ENCODE measurements at places on chromosomes 6 and 20.

GRCh38 chr20:6157345-6157744, 34.5 kb upstream of the FERMT1 start:
- DNase-seq, result peak; percentile 6

GRCh38 chr6:125203395-125203794, 49.8 kb downstream of the TPD52L1 start:
- peak; percentile 30 for DNase-seq

GRCh38 chr6:15036690-15037245, 209.1 kb upstream of the JARID2 start:
- DNase-seq, result no peak

DNA sequence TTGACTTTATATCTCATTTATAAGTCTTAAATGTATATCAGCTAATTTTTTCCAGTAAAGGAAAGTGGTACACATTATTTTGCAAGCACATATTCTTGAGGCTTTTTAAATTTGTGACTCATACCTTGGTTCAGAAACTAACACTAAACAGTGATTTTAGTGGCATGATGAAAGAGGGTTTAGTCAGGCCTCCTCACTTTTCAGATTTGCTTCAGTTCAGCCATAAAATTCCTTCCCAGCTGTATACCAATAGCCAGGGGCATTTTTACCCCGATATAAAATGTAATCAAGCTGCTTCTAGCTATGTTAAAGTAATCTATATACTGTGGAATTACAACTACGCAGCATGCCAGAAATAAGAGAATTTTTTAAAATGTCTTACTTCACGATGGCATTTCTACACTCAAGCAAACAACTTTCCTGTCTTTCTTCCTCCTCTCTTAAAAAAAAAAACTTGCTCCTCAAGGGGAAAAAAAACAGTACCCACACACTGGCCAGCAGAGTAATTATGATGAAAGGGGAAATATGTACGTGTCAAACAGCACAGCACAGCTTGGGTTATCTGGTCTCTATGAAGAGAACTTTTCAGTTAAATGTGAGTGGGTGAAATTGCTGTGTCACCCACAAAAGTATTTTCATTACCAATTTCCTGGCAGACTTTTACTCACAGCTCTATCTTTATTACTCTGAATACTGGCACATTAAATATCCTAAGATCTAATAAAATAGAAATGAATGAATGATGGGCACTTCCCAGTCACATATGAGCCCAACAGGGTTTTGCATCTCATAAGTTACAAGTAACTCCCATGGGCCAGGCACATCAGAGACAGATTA, 244.8 kb upstream of the TENT5A start:
- DNase-seq, result peak; percentile 94

- DNase-seq, result no peak
Measured at GRCh38 chr20:63536997-63537524, at the start of gene PTK6. Gene PTK6 (minus strand): TSS chr20:63537376. CDS start chr20:63537314, 62 bp downstream.

- DNase-seq, result peak; percentile 29
Measured at GRCh38 chr6:72646604-72647485, 25.0 kb downstream of the KCNQ5 start.

DNA sequence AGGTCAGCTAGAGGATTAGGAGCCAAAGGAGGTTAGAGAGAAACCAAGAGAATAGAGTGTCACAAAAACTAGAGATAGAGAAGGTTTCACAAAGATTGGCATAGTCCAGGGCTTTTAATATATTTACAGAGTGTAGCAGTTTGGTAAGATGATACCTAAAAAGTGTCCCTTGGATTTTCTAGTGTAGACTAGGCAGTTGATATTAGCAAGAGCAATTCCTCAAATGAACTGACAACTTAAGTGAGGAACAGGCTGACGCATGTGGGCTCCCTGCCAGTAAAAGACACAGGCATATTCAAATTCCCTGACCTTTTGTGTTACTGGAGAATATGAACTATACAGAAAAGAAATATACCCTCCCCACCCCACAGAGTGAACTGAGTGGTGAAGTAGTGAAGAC, 40.1 kb downstream of the VTA1 start:
- peak; percentile 7 for DNase-seq

DNA sequence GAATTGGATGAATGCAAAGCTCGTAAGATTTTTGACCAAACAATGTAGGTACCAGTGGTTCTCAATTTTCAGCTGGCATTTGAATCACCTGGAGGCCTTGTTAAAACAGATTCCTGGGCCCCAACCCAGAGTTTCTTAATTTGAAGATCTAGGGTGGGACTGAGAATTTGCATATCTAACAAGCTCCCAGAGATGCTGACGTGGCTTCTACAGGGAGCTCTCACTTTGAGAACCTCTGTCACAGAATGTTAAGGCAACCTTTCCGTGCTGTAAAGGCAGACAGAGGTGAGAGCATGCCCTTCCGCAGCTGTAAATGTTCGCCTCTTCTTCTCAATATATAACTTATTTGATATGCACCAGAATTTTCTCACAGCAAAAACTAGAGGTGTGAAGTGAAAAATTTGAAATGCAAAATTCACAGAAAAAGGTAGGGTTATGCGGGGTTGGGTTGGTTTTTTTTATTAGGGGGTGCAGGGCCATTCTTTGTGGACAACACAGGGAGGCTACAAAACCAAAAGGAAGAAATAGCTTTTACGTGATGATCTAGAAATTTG, 69.4 kb downstream of the BMP2 start:
- DNase-seq, result no peak

GRCh38 chr6:87541041-87541440, 48.7 kb downstream of the RARS2 start:
- no peak for DNase-seq

- DNase-seq, result no peak
Measured at GRCh38 chr6:40681622-40682021, 94.5 kb upstream of the LRFN2 start.

DNA sequence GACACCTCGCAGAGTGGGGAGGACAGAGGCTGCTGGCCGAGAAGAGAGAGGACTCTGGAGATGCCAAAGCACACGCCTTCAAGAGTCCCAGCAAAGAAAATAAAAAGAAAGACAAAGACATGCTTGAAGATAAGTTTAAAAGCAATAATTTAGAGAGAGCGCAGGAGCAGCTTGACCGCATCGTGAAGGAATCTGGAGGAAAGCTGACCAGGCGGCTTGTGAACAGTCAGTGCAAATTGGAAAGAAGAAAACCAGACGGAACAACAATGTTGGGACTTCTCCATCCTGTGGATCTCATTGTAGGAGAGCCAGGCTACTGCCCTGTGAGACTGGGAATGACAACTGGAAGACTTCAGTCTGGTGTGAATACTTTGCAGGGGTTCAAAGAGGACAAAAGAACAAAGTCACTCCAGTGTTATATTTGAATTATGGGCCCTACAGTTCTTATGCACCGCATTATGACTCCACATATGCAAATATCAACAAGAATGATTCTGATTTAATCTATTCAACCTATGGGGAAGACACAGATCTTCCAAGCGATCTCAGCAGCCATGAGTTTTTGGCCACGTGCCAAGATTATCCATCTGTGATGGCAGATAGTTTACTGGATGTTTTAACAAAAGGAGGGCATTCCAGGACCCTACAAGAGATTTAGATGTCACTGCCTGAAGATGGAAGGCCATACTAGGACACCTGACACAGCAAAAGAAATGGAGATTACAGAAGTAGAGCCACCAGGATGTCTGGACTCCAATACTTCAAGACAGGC, 52.2 kb downstream of the REV3L start:
- no peak for DNase-seq

GRCh38 chr20:33846291-33846935, 35.3 kb downstream of the CHMP4B start:
- no peak for DNase-seq

DNA sequence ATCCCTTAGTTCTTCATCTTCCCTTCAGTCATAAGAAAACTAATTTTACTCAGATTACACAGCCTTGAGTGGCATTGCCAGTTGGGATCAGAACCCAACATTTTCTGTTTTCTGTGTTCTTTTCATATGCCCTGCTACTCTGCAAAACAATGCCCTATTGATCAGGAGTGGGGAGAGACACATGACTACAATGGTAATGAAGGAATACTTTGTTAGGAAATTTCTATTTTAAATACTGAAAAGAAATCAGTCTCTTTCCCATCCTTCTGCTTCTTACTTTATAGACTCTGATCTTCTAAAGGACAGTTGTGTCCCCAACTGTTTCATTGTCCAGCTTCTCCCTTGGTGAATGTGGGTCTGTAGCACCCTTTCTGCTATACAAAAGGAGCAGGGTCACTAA, 5.5 kb upstream of the PKIB start:
- DNase-seq, result no peak

GRCh38 chr20:52843425-52843824, 128.7 kb upstream of the TSHZ2 start:
- no peak for DNase-seq

GRCh38 chr20:32447136-32448027, 89.3 kb downstream of the ASXL1 start:
- DNase-seq, result no peak

DNA sequence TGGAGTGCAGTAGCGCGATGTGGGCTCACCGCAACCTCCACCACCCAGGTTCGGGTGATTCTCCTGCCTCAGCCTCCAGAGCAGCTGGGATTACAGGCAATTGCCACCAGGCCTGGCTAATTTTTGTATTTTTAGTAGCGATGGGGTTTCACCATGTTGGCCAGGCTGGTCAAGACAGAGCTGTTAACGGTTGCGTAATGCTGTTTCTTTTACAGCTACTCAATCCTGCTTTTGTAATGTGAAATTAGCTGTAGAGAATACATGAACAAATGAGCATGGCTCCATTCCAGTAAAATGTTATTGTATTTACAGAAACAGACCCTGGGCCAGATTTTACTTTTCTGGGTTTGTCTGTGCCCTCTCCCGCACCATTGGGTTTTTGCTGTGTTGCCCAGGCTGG, 1.9 kb downstream of the PNLDC1 start:
- DNase-seq, result no peak

DNA sequence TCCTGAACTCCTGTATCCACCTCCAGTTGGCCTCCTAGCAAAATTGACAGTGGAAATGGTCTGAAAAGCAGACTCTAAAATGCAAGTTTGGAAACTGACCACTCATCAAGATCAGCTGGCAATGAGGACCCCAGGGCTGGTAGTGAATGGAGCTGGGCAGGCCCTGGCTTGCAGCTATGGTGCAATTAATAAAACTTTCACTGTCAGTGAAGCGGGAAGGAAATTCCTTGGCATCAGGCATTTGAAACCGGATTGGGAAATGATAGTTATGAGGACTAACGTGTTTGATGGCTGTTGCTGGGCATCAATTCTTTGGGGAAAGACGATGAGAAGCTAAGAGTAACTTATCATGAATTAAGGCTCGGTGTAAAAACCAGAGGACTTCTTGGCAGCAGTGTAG, 19.1 kb downstream of the SIRPB1 start:
- no peak for DNase-seq

DNA sequence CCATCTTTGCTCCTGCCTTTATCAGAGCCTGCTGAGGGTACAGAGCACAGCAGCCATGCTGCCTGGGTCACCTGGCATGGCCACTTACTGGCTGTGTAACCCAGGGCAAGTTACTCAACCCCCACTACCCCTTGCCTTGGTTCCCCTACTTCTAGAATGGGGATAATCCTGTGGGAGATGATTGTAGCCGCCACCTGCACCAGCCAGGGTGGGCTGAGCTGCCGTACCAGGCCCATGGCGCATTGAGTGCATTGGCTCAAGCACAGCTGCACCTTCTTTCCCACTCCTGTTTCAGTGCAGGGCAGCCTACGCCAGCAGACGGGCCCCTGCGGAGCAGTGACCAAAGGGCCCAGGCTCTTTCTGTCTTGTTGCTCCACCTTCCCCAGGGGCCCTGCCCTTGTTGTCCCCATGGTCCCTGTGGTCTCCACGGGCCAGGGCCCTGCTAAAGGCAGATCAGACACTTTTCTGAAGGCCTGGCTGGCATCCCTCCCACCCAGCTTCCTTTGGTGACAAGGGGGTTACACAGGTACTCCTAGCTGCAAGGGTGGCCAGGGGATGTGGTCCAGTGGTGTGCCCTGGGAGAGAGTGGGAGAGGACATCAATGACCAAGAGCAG, 159.4 kb upstream of the MLN start:
- no peak for DNase-seq

- DNase-seq, result peak; percentile 76
Measured at GRCh38 chr20:1330075-1330830, 1.3 kb upstream of the SDCBP2 start.

DNA sequence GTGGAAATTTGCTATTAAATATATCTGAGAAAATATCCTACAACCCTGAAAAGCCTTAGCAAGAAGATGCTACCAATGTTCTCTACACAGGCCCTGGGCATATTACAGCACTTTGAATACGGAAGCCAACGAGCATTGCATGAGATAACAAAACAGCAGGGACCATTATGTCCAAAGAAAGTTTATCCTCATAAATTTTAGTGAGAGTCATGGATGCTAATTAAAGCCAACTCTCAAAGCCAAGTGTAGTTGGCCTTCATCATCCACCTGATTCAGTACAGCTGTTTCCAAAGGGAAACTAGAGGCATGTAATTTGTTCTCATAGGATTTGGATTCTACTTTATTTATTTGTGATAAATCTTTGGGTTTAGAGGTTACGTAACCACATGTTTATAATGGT, 564.8 kb downstream of the RFPL4B start:
- peak; percentile 13 for DNase-seq

DNA sequence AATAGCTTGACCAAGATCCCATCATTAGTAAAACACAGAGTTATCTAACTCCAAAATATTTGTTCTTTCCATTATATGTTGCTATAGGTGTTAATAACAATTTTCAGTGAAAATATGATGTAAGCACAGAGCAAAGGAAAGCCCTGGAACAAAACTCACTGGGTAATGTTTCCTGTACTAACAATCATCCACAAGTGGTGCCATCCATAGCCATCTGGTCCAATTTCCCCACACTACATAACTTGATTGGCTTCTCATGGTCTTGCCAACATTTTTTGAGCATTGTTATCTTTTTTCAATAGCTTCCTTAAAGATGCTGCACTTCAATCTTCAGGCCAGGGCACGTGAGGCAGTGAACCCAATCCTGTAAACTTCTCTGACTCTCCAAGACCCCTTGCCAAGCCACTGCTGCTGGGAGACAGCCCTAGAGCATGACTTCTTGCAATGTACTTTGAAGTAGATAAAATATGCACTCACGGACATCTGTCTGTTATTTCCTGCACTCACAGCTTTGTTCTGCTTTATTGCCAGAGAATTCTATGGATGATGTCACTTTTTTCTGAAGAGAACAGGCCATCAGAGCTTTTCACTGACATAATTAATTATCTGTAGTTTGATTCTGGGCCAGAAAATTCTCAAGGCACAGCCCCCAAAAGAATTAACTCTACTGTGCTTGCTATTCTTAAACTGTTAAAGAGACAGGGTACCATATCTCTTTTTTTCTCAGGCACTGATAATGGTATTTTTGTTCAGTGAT, 97.5 kb upstream of the TMEM30A start:
- DNase-seq, result no peak

GRCh38 chr20:57475388-57476083, 49.4 kb downstream of the CTCFL start:
- no peak for DNase-seq

GRCh38 chr20:31593221-31594001, 11.7 kb upstream of the ID1 start:
- peak; percentile 97 for DNase-seq

Measured in GM23248 (cell line).